ENCODE measurements at places on chromosomes 5 and 9. TPM values are rescaled to one million over a fixed set of nuclear protein-coding genes. Genes with fewer than 3 reads are reported as not detected.
A peak's percentile ranks its signal among the peaks of the same experiment; 100 is the strongest.

ELAVL2 gene
- total RNA-seq: not detected

- H3K27me3 ChIP-seq: peaks cover 36% of the 10 kb centered on the region
- peak; percentile 26 for DNase-seq
- H3K4me3 ChIP-seq: peak overlapping the region; percentile 31
- H3K27ac ChIP-seq: no peak overlapping the region
- H3K36me3 ChIP-seq: peaks cover 4% of the 10 kb centered on the region
- H3K4me1 ChIP-seq: peaks cover 12% of the 10 kb centered on the region
Observed at GRCh38 chr9:130446101-130446861, 1.5 kb downstream of the ASS1 start.

TMEM215 gene
- total RNA-seq: not detected

GRCh38 chr5:125463466-125464092 is 717.1 kb upstream of the ZNF608 start:
- H3K36me3 ChIP-seq: no peaks in the 10 kb centered on the region
- DNase-seq: no peak
- H3K4me3 ChIP-seq: no peak overlapping the region
- H3K27ac ChIP-seq: no peak overlapping the region
- H3K4me1 ChIP-seq: no peaks in the 10 kb centered on the region
- H3K27me3 ChIP-seq: no peaks in the 10 kb centered on the region

All from activated CD8-positive, alpha-beta T cell treated with anti-CD3 and anti-CD28 coated beads for 36 hours (primary cell).